ENCODE measurements at places on chromosomes 4 and X.

DNA sequence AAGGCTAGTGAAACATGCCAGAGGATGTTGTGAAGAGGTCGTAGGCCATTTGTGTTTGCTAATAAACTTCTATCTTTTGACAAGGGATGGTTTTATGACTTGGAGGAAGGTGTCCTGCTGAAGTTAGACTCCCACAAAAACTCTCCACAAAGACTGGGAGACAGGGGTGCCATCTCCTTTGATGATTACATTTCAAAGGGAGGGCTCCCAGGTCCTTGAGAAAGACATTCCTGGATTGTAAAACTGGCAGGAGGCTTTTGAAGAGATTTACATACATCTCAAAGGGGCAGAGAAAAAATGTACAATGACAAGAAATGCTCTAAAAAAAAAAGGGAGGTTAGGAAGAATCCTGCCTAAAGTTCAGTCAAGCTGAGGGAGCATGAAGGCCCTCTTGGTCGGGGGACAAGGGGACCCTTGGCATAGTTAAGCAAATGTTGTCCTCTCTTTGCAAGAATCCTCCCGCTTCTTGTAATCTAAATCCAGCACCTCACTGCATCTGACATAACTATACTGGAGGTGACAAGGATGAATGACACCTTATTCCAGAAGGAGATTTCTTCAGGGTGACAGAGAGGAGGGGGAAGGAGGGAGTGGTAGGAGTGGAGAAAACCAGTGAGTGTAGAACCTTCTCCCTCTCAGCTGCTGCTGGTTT, 41.1 kb upstream of the MGST2 start:
- DNase-seq = no peak

- DNase-seq = no peak
These were observed 21.9 kb downstream of the COQ2 start for GRCh38 chr4:83262682-83263081.

- no peak for DNase-seq
These were observed 141.5 kb downstream of the CAMK2D start for GRCh38 chr4:113620032-113620431.

DNA sequence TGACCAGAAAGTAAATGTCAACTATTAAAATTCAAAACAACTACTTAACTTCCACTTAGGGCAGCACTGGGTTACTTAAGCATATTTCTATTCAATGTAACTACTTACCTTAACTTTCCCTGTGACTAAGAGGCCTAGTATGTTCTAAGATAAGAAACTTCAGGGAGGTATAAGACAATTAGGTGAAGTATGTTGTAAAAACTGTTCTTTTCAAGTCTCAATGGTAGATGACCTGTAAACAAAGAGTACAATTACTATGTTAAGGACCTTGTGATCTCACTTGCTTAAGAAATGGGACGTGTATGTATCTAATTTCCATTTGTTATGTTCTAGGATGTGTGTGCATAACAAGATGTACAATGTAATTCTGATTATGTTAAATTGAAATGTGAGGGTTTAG, 960.5 kb downstream of the CCSER1 start:
- no peak for DNase-seq

- DNase-seq = no peak
These were observed 23.6 kb upstream of the CBR4 start for GRCh38 chr4:169033660-169034059.

DNA sequence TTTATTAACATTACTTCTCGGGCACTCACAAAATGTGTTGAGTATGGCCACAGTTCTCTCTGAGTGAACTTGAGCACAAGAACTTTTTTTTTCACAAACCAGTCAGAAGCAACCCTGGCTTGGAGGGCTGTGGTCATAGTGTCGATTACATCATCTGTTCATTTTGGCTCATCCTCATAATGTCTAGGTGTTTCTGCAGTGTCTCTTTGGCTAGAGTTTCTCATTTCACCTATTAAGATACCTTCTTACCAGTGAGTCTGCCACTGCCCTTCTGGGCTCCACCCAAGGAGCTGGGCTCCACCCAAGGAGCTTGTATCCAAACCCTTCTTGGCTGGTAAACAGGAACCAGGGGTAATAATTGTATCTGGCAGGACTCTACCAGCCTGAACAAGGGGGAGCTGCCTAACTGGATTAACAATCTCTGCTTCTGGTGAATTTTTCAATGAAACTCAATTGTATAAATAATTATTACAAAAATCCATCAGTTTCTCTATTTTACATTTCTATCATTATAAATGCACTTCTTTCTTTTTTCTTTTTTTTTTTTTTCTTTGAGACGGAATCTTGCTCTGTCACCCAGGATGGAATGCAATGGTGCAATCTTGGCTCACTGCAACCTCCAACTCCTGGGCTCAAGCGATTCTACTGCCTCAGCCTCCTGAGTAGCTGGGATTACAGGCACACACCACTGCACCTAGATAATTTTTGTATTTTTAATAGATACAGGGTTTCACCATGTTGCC, 667.7 kb upstream of the SLIT2 start:
- no peak for DNase-seq

GRCh38 chr4:4328840-4329239, 38.8 kb downstream of the ZBTB49 start:
- DNase-seq = no peak

DNA sequence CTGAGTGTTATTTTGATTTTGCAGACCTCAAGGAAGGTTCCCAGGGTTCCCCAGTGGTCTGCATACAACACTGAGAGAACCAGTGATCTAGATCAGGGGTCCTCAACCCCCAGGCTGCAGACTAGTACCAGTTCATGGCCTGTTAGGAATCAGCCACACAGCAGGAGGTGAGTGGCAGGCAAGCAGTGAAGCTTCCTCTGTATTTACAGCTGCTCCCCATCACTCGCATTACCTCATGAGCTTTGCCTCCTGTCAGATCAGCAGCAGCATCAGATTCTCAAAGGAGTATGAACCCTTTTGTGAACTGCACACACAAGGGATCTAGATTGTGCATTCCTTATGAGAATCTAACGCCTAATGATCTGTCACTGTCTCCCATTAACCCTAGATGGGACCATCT, 28.5 kb downstream of the EDNRA start:
- DNase-seq = no peak

DNA sequence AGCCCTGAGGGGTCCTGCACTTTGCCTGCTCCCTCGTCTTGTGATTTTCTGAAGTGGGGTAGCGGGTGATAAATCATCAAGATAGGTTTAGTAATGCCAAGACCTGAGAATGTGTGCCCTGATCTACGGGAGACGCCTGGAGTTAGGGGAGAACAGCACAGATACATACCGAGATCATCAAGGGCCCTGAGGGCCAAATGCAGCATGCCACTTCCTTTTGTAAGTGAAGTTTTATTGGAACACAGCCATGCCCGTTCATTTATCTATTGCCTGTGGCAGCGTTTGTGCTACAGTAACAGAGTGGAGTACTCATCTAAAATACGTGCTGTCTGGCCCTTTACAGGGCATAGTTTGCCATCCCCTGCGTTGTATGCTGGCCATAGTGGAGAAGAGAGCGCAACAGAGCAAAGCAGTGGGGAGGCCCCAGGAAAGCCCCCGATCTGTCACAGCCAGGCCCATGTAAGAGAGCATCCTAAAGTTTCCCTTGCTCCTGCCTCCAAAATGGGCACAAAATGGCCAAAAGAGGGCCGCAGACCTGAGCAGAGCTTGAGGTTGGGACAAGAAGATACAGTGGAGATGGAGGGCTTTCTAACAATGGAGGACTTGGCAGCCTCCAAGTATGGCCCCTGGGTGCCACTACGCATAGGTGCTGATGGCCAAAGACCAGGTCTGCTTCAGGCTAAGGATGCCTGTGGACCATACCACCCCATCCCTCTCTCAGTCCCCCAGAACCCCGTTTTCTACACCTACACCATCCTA, 167.0 kb downstream of the SMIM20 start:
- no peak for DNase-seq

GRCh38 chr4:10003666-10004065, 17.6 kb downstream of the SLC2A9 start:
- no peak for DNase-seq

DNA sequence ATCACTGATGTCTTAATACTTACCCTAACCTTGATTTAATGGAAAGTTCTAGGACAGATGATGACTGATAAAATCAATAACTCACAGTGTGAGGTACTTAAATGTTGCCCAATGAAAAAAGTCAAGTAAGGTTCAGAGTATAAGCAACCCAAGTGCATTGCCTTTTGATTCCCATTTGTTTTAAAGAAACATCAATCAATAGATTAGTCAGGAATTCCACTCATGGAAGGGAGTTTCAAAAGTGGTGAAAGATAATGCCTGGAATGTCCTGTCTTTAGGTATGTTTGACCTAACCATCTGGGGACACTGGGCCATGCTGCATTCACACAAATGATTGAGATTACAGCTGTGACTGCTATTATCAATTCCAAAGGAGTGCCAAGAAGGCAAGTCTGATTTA, 259.7 kb downstream of the PPARGC1A start:
- DNase-seq = no peak

GRCh38 chr4:173038192-173038896, 130.3 kb upstream of the GALNT7 start:
- DNase-seq = no peak

DNA sequence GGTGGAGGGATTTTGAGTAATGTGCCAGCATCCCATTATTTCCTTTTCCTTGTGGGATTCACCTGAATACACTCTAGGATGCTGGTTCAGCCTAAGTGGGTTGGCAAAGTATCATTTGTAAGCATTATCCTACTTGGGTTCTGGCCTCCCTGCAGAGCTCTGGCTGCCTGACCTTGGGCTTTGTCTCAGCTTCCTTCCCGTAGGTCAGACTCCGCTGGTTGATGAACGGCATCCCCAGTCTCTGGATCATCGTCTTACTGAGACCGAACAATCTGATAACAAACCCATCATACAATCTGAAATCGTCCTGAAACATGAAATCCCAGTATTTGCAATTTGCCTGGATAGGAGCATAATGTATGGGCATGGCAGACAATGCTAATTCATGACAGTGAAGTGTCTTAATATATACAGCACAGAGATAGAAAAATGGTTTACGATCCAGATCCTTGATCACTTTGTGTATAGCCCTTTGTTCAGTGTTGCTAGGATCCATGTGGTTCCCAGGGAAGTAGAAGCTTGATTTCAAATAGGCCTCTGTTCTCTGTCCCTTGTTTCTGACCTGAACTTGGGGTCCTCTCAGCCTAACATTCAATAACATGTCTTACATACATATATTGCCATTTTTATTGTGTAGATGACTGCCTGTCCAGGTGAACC, 5.5 kb downstream of the MID2 start:
- no peak for DNase-seq

DNA sequence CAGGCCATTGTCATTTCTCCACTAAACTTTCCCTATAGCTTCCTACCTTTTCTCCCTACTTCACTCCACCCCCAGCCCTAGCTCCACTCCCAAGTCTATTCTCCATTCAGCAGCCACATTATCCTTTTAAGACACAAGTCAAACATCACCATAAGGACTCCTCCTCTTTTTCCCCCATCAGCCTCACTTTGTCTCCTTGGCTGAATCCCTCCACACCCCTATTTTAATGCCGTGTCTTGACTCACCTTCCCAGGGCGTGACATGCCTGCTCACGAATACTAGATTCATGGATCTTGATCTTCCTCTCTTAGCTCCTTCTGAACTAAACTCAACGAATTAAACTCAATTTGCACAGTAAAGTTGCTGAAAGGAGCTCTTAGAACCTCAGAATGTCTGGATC, 281.9 kb downstream of the PTTG2 start:
- no peak for DNase-seq

DNA sequence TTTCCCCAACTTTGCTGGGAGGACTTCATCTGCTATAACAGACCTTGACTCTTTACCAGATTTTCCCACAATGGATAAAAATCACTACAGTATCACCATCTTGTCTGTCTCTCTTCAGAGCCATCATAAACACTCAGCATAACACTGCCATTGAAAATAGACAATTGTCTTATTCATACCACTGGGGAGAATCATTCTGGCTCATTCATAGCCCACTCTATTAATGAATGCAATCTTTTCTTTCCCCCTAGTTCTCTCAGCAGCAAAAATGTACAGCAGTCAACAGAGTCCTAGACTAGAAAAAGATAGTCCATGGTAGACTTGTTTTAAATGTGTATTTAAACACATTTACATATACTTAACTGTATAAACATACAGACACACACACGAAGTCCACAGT, 19.2 kb downstream of the SLC9A7 start:
- DNase-seq = no peak

DNA sequence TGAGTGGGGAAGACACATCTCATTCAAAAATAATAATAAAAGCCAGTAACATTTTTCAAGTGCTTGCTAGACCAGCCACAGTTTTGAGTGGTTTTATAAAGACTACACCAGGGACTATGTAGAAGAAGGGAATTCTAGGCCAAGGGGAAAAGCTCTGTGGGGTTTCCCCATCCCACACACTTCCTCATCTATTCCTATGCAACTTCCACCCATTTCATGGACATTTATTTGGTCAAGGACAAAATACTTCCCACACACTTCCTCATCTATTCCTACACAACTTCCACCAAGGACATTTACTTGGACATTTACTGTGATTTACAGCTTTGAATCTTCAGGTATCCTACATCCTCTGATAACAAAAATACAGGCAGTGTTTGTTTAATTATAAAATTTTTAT, 86.5 kb upstream of the KLF3 start:
- no peak for DNase-seq

GRCh38 chr4:110630688-110631402, 8.0 kb upstream of the PITX2 start:
- DNase-seq = no peak

DNA sequence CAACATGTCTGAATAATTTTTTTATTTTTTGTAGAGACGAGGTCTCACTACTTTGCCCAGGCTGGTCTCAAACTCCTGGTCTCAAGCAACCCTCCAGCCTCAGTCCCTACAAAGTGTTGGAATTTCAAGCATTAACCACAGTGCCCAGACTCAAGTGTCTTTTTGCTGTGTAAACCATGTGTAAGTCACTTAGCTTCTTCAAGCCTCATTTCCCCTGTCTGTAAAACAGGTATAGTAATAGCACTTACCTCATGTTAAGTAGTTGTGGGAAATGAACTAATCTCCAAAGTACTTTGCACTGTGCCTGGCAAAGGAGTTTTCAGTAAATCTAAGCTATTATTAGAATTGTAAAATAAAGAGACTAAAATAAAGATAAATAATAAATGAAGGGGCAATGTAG, 35.7 kb downstream of the STBD1 start:
- no peak for DNase-seq

- no peak for DNase-seq
These were observed 369.4 kb upstream of the NDST3 start for GRCh38 chr4:117664706-117665444.

DNA sequence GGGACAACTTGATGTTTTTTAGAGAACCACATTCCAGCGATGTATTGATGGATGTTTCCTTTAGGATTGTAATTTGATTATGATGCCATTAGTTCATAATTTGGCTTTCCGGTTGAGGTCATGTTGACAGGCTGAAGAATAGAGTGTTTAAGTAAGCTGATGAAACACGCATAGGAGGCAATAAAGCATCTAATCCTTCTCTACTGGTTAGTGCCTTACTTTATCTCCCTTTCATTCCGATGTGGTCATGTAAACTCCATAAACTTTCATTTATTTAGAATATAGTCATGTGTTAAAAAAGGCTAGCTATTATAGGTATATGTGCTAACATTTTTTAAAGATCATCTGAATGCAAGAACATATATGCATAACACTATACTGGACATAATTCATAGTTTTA, 15.0 kb downstream of the FRMPD4 start:
- no peak for DNase-seq
